ENCODE measurements at places on chromosomes 7 and 10. TPM values are rescaled to one million over a fixed set of nuclear protein-coding genes. Genes with fewer than 3 reads are reported as not detected.

TMEM270 gene
- not detected for total RNA-seq

CNTNAP2 gene
- 0.26 TPM for total RNA-seq

NSUN5 gene
- total RNA-seq = 39.3 TPM

DLX5 gene
- 0.13 TPM for total RNA-seq

ZPBP gene
- total RNA-seq = not detected

DNA sequence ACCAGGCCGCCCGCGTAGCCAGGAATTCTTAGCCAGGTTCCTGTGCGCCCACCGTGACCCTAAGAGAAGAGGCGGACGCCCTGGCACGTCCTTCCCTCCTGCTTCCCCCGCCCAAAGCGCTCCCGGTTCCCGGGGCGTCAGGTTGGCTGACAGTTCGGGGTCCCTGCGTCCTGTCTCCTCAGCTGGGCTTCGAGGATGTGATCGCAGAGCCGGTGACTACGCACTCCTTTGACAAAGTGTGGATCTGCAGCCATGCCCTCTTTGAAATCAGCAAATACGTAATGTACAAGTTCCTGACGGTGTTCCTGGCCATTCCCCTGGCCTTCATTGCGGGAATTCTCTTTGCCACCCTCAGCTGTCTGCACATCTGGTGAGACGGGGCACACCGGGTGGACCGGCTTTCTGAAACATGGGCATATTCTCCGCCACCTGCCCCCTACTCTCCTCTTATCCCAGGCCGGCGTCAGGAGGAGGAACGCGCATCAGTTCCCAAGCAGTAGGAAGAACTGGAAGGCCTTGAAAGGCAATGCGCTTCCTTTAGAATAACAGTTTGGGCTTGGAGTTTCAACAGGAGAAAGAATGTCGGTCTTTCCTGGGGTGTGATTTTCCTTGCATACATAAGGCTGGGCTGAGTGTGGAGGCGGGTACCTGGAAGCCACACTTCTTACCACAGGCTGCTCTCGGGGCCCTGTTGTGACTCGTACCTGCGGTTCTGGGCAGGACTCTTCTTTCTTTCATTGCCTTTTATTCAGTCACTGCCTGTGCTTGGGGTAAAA lies 728 bp downstream of the CAV2 start:
- DNase-seq = peak; percentile 91

DNA sequence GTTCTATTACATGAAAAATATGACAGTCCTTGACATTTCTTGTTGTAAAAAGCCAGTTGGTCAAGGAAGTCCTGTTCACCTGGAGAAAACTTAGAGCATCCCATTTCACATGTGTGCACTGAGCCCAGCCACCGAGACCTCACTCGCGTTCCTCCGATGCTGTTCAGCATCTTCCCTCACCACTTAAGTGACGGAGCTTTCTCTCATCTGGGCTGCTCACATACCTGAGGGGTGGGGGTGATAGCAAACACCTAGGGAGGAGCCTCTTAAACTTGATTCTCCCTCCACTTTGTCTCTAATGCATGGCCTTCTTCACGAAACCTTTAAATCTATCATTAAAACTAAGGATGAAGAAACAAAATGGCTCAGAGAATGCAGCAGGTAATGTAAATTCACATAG lies 950.2 kb downstream of the GATA3 start:
- no peak for DNase-seq

- DNase-seq = no peak
These were observed 14.4 kb downstream of the PLEKHS1 start for GRCh38 chr10:113765910-113766309.

- no peak for DNase-seq
These were observed 57.0 kb downstream of the P4HA1 start for GRCh38 chr10:73039635-73040034.

GRCh38 chr10:7950981-7951847 lies 103.3 kb upstream of the GATA3 start:
- DNase-seq = no peak

DNA sequence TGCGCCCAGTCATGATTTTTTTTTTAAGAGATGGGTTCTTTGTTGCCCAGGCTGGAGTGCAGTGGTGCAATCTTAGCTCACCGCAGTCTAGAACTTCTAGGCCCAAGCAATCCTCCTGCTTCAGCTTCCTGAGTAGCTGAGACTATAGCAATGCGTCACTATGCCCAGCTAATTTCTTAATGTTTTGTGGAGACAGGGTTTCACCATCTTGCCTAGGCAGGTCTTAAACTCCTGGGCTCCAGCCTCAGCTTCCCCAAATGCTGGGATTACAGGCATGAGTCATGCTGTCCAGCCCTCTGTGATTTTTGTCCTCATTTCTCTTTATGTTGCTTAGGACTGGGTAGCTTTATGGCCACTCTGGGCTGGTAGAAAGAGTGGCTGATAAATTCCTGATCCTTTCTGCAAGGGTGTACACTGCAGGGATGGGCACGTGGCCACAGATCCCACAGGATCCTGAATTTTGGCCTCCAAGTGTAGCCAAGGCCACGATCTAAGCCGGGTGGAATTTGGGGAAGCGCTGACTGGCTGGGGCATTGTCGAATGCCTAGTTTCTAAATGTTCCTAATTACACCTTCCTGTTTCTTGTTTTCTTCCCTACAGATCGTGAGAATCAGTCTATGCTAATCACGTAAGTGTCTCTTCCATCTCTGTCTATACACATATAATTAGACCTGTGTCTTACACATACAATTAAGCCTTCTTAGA lies 24.1 kb upstream of the MYH16 start:
- peak; percentile 72 for DNase-seq

DNA sequence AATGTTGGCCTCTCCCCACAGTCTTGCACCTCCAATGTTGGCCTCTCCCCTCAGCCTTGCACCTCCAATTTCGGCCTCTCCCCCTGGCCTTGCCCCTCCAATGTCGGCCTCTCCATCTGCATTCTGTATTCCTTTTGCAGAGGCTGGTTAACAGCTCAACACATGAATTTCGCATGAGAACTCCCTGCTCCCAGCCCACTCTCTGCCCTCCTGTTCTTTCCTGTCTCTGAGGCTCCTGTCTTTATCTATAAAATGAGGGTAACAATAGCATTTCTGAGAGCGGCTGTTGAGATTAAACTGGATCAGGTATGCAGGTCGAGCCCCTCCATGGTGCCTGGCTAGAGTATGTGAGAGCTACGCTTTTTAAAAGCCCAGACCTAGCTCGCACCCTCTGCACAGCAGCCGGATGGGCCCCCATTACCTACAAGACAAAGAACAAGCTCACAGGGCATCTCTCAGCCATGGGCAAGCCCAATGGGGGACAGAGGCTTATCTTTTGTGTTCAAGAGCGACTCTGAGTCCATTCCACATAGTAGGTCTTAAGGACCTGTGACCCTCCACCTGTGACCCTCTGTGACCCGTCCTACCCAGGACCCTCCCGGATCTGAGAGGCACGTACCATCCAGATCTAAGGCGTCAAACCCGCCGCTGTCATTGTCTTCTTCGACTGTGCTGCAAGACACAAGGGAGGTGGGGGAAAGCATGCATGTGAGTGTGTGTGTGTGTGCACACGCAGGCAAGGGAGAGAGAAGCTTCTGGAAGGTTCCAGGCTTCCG lies 82.2 kb upstream of the GNA12 start:
- DNase-seq = no peak

DNA sequence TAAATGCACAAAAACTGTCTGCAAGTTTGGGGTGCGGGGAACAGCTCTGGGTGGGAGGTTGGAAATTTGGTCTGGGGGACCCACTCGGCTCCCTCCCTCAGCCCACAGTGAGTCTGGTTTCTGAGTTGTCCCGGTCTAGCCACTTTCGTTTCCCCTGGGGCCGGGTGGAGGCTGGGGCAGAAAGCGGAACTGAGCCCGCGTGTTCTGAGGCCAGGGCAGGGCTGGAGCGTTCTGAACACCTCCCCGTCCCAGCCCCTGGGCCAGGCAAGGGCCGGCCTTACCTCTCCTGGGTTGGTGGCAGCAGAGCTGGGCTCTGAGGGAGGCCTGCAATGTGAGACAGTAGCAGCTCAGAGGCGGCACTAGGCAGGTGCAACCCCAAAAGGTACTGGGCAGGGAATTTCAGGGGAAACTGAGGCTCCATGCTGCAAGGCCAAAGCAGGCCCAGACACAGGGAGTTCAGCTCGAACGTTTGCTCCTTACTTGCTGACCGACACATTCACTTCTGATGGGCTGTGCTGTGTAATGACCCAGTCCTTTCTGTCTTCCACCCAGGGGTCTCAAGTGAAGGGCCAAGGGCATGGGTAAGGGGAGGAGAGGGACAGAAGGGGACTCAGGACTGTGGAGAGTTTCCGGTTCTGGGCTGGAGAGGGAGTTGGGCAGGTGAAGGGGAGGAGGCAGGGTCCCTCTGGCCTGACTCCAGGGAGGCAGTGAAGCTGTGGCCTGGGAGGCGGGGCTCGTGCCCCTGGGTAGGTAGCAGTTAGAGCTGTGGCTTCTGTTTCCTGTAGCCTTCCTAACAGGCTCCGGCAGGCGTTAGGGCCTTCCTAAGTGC lies 3.0 kb downstream of the IRF5 start:
- no peak for DNase-seq

- no peak for DNase-seq
These were observed 383.8 kb upstream of the ZMIZ1 start for GRCh38 chr10:78684947-78685346.

DNA sequence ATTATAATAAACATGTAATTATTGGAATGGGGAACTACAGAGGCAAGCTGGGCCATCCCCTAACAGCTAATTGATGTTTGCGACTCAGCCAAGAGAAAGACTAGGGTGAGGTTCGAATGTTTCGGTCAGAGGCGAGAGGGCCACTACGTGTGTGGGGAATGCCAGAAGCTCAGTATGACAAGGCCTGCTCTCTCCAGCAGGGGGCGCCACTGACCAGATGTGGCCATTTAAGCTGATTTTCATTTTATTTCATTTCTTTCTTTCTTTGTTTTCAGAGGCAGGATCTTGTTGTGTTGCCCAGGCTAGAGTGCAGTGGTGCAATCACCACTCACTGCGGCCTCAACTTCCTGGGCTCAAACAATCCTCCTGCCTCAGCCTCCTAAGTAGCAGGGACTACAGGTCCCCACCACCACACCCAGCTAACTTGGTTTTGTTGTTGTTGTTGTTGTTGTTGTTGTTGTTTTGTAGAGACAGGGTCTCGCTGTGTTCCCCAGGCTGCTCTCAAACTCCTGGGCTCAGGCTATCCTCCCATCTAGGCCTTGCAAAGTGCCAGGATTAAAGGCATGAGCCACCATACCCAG lies 38.1 kb downstream of the TMEM130 start:
- no peak for DNase-seq

GRCh38 chr7:116342125-116342524 lies 131.8 kb downstream of the TES start:
- peak; percentile 17 for DNase-seq

DNA sequence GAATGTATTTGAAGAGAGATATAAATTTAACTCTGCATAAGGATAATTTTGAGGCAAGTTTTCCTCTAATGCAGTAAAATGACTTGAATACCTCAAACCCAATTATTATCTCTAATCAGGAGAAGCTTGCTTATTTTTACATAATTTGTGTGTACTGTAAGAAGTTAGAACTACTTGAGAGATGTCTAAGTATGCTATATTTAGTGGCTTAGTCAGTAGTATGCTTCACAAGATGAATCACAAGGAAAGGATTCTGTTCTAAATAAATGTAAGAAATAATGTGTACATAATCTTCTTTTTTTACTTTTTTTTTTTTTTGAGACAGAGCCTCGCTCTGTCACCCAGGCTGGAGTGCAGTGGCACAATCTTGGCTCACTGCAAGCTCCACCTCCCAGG lies 13.7 kb downstream of the PHTF2 start:
- peak; percentile 82 for DNase-seq

GRCh38 chr10:84415539-84416244 lies 87.3 kb downstream of the CCSER2 start:
- DNase-seq = peak; percentile 22

GRCh38 chr10:114925587-114926586 lies 12.1 kb upstream of the TRUB1 start:
- DNase-seq = peak; percentile 45

DNA sequence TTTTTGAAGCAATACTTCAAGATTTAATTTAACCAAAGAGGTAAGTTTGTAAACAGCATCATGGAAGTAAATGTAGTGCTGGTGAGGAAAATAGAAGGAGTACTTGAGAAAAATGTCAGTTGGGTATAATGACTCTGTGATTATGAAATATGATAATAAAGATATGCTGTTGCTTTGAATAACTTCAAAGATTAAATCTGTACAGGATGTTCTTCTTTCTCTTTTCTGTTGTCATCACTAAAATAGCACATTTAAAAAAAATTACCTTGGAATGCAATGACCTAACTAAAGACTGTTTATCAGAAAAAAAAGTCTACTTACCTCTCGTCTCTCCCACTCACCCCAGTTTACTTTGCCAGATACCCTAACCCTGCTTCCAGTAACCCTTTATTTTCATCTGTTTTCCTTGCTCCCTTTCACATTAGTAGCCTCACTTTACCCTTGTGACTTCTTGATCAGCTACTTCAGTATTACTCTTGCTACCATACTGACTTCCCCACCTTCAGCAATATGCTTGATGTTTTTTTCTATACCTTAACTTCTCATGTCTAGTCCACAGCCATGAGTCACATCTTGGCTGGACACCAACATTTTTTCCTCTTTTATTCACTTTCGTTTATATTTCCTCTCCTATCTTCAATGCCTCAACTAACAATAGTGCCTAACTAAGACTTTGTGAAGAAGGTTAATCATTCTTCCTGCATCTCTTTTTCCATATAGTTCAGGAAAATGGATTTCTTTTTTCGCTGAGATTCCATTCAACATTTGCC lies 29.7 kb upstream of the TAS2R16 start:
- DNase-seq = peak; percentile 86

DNA sequence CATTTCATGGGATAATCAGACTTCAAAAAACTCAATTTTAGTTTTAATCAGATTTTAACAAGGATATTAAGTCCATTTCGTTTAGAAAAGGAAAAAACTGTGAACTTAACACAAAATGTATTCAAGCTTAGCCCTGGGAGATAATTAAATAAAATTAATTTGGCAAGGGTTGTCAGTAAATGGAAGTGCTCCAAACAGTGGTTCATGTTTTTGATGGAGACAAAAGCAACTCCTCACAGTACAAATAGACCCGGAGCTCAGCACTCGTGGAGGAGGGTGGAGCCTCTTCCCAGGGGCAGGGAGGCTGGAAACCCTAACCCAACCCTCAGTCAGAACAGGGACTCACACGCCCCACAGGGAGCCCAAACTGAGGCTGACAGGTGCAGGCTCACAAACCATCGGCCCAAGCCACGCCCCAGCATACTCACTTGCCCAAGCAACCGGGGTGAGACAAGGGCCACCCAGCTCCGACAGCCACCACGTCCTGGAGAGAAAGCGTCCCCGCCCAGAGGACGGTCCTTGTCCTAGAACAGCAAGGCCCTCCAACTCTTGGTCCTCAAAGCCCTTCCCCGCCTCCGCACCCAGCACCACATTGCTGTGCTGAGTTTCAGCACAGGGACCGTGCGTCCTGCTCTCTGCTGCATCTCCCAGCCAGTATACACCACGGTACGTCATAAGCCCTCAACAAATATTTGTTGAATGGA lies 39.8 kb downstream of the MAD1L1 start:
- DNase-seq = no peak

DNA sequence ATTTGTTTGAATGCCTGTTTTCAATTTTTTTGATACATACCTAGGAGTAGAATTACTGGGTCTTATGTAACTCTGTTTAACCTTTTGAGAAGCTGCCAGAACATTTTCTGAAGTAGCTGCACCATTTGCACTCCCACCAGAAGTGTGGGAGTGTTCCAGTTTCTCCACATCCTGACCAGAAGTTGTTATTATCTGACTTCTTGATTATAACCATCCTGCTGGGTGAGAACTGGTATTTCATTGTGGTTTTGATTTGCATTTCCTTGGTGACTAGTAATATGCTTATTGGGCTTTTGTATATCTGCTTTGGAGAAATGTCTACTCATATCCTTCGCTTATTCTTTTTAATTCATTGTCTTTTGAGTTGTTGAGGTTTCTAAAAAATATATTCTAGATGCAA lies 117.2 kb upstream of the GLCCI1 start:
- peak; percentile 36 for DNase-seq
